ENCODE measurements at places on chromosomes 2 and 18.

- no peak for DNase-seq
Observed at GRCh38 chr18:12827588-12827987, 56.4 kb downstream of the PTPN2 start.

- DNase-seq, result no peak
Observed at GRCh38 chr2:181613241-181613640, 43.7 kb downstream of the CERKL start.

GRCh38 chr2:201643216-201643890 lies at the start of gene TMEM237:
Gene TMEM237, minus strand, starts transcription at chr2:201643503. Its CDS starts 103 bp downstream, at chr2:201643400.
- DNase-seq, result no peak

- no peak for DNase-seq
Observed at GRCh38 chr2:99821039-99821438, 321.4 kb downstream of the AFF3 start.

DNA sequence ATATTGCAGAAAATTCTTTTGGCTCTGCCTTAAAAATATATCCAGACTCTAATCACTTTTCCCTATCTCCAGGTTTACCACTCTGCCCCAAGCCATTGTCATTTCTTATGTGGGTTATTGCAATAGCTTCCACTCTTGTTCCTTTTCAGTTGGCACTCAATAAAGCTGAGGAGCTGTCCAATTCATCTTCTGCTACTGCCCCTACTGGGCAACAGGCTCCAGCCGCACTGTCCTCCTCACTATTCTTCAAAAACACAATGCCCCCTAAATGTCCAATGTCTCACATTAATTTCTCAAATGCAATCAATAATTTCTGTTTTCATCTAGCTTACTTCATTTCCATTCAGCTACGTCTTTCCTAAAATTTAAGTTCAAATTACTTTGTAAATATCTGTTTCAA lies 1262.5 kb upstream of the CDH2 start:
- no peak for DNase-seq

DNA sequence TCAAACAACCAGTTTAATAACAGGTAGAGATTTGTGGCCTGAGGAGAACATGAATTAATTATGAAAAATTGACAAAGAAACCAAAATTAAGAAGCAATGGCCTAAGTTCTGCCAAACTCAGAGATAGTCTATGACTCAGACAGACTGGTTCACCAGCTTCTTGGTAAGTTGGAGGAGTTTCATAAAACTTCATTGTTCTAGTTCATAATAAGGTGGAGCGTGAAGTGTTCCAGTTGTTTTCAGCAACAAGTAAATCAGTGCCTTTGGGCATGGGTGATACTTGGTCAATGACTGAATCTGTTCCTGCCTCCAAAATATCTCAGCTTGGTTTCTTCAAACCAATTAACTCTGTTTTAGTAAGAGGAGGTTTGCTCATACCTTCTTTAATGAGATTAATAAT lies 40.0 kb downstream of the SLC40A1 start:
- no peak for DNase-seq

- DNase-seq, result no peak
Observed at GRCh38 chr2:8786463-8786862, 51.0 kb downstream of the KIDINS220 start.

DNA sequence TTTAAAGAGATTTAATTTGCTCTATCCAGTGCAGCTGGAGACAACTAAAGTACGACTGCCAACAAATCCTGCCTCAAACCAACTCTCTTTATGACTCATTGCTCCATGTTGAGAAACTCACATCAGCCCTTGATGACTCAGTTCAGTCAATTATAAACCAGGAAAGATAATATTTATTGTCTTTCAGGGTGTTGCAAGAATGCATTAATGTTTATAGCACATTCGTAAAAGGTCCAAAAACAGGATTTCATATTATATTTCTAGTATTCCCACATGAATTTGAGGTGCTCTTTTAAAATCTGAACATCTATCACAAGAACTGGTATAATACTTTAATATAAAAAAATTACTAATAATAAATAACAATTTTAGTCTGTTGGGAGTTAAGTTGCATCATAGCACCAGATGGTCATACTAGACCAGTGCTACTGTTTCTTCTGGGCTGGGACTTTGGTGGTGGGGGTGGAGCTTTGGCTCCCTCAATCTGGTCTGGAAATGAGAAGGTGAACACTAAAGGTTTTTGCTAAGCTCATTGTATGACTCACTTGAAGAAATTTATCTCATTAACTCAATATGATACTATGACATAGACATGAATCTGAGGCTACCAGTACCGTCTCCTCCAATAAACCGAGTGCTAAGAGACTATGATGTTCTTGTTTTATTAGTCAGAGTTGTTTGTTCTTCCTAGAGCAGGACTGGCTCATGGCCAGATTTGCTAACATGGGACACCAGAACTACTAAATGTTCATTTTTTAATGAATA lies 26.6 kb upstream of the MAP3K20 start:
- no peak for DNase-seq

DNA sequence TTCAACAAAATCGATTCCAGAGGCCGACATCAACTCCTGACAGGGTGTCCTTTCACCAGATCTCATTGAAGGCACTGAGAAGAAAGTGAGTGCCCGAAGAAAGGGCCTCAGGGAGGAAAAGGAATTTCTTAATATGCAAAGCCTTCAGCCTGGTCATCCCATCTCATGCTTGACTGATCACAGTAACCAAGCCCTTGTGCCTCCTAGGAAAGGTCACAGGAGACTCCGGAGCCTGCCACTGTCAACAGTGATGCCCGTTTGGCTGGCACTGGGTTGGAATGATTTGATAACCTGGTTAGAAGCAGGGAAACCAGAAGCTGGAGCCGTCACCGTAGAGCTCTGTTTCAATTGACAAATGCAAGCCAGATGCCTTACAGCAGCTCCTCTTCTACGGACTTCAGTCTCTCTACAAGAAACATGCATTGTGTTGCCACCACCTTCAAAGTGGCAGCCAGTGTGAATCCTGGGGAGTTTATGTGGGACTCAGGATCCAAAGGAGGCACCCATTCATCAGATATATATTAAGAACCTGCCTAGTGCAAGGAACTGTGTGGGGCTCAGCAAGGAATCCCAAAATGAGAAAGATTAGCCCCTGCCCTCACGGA lies 24.6 kb downstream of the COX7A2L start:
- no peak for DNase-seq

DNA sequence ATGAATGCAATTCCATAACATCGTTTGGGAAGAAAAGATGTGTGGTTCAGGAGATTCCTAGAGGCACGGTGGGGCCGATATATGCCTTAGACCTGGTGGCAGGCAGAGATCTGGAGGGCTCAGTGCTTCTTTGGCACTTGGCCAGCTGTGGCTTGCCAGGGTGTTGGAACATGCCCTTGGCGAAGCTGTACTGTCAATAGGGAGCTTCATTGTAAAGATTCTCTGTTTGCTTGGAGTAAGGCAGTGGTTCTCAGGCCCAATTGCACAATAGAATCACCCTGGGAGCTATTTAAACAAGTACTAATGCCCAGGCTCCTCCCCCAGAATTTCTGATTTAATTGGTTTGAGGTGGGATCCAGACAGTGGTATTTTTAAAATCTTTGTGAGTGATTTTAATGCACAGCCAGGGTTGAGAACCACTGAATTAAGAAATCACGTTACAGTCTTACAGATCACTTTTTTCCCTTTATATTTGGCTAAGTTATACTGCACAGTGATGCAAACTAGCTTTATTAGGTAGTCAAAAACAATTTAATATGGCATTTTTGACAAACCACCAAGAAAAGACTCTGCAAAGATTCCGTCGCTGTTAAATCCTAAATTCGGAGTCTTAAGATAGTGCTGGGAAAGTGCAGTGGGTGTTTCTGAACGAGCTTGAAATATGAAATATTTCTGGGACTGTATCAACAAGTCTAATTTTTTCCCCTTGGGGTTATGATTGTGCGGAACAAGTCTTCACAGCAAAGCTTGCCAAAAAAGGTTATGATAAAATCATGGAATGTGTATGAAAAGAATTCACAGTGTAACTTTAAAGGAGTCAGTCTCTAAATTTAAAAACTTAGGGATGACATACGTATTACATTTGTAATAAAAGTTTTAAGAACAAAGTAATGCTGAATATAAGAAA lies 78.0 kb downstream of the CRIM1 start:
- no peak for DNase-seq

- DNase-seq, result no peak
Observed at GRCh38 chr18:3217948-3218647, 1.7 kb downstream of the MYOM1 start.

- no peak for DNase-seq
Observed at GRCh38 chr2:170324640-170325046, 146.7 kb downstream of the MYO3B start.

- DNase-seq, result no peak
Observed at GRCh38 chr2:148531235-148531634, 113.3 kb upstream of the EPC2 start.

- DNase-seq, result no peak
Observed at GRCh38 chr2:91477731-91478672, 2786.5 kb downstream of the RPIA start.

GRCh38 chr2:36411962-36412444 lies 56.4 kb downstream of the CRIM1 start:
- DNase-seq, result no peak

GRCh38 chr2:196584903-196585302 lies 54.6 kb upstream of the CCDC150 start:
- no peak for DNase-seq

DNA sequence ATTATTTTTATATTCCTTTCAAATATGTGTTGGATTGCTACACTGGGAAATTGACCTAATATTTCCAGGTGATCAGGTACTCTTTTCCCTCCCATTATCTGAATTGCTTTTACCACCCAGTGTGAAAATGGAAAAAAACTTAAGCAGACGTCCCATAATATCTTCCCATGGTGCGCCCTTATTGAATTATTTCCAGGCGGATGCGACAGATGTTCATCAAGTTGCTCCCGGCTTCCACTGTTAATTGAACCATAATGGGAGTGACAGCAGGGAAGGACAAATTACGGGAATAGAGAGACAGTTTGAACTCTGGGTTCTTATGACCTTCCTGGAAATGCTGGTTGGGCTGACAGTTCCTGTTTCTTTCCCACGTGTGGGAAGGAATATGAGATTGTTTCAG lies 93.3 kb downstream of the THSD7B start:
- DNase-seq, result no peak

DNA sequence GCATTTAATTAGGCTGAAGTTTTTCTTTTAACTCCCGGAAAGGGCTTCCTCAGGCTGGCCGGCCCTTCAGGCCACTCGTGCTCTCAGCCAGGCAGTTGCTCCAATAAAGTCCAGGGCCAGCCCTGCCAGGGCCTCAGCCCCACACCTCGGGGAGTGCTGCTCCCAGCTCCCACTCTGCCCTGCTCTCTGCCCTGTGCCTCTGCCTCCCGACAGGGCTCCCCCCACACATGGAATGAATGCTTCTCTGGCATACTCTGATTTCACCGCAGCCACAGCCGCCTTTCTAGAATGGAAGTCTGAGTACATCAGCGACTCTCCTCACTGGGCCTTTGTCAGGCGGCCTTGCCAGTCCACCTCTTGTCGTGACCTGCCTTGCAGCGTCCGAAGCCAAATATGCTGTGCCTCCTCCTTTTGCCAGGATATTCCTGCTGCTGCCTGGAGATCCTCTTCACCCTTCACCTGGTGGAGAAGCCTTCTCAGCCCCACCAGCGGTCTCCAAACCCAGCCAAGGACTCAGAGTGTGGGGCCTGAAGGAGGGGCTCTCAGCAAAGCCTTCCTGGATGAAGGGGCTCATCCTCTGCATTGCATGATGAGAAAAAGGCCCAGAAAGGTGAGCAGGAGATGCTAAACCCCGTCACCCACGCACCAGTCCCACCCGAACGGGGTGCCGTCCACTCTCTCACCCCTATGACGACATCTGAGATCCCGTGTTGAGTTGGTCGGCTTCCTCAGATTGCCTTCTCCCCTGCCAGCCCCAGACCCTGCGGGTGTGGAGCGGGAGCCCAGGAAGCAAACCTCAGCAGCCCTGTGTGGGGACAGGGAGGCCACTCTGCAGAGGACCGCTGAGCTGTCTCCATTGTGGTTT lies 472.7 kb upstream of the HS6ST1 start:
- no peak for DNase-seq

DNA sequence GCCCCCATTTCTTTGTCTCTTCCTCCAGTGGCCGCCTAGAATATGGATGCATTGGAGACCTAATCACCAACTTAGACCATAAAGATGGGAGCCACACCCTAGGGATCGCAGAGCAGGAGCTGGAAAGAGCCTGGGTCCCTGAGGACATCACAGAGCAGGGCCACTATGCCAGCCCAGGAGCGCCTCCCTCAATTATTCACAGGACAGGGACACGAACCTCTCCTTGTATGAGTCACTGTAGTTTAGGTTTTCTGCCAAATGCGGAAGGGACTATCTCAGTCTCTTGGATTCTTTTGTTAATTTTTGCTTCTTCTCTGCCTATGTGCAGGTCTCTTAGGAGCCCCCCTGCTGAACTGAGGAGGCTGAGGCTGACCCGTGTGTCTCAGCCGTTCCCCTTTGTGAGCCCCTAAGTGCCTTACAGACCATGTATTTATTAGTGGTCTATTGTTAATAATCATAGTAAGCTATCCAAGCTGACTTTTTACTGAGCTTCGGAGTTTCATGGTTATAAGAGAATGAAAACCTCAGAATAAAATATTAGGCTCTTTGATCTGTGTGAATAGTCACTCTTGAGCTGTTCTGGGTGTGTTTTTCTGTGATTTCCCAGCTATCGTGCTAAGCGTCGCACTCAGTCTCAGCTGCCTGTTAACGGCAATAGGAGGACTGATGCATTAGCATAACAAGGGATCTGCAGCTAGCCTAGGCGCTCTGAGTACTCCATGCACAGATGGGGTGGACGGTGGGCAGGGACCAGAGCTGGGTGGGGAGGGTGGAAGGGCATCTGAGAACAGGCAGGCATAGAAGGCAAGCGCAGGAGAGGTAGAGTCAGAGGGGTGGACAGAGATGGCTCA lies 12.7 kb upstream of the PTPN4 start:
- DNase-seq, result no peak

GRCh38 chr2:201467666-201468065 lies 16.1 kb downstream of the STRADB start:
- no peak for DNase-seq

DNA sequence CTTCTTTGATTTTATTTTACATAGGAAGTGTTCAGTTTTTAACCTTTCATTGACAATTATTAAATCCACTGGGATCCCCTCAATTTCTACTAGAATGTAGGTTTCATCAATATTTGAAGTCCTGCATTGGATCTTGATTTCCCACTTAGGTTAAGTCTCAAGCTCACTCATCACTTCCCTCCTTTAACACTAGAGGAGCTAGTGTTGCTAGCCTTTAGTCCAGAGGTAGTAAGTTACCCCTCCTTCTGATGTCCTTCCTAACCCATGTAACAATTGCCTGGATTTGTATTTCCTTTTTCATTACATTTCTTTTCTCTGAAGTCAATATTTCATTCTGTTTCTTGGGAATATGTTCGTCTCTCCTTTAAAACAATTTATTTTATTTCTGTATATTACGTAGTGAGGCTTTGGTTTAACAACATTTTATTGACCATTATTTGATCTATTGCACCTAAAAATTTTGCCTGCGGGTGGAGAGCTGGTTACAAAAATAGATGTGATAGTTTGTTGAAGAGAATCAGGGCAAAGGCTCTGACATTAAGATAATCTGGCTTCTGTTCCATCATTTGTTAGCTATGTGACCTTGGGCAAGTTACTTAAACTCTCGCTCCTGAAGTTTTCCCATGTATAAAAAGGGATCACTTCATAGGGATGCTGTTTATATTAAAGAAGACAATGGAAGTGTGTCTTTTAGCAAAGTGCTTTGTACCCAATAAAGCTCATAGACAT lies 833.0 kb downstream of the SLC4A3 start:
- no peak for DNase-seq

Measured in activated CD8-positive, alpha-beta memory T cell treated with anti-CD3 and anti-CD28 coated beads for 1 hour (primary cell).